AG20443 (cell line): ENCODE measurements at places on chromosomes 16 and 17.
A peak's percentile ranks its signal among the peaks of the same experiment; 100 is the strongest.

- no peak for DNase-seq
Measured at GRCh38 chr16:57653936-57654335, 14.2 kb upstream of the ADGRG3 start.

GRCh38 chr16:69143116-69143515, 10.7 kb downstream of the UTP4 start:
- no peak for DNase-seq

DNA sequence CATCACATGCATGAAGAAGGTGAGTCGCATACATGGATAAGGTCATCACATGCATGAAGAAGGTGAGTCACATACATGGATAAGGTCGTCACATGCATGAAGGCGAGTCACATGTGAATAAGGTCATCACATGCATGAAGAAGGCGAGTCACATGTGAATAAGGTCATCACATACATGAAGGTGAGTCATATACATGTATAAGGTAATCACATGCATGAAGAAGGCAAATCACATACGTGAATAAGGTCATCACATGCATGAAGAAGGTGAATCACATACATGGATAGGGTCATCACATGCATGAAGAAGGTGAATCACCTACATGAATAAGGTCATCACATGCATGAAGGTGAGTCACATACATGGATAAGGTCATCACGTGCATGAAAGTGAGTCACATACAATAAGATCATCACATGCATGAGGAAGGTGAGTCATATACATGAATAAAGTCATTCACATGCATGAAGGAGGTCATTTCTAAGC, 105.1 kb upstream of the SDK2 start:
- DNase-seq, result no peak

DNA sequence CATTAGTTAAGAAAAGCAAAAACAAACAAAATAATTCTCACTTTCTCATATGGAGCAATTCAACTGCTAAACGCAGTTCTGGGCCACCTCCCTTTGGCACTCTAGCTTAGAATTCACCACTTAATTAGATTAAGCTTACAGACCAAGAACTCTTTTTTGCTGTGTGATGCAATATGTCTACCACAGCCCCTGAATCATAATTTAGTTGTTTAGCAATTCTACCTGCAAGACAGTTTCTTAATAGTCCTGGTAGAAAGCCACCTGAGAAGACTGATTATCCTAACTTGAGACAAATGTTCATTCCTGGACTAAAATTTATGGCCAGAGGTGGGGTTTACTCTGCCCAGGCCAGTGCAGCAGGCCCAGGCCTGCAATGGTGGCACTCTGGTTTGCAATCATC, 205.9 kb downstream of the HS3ST3A1 start:
- peak; percentile 44 for DNase-seq

GRCh38 chr17:80219763-80220053, 425 bp downstream of the SGSH start:
- no peak for DNase-seq

DNA sequence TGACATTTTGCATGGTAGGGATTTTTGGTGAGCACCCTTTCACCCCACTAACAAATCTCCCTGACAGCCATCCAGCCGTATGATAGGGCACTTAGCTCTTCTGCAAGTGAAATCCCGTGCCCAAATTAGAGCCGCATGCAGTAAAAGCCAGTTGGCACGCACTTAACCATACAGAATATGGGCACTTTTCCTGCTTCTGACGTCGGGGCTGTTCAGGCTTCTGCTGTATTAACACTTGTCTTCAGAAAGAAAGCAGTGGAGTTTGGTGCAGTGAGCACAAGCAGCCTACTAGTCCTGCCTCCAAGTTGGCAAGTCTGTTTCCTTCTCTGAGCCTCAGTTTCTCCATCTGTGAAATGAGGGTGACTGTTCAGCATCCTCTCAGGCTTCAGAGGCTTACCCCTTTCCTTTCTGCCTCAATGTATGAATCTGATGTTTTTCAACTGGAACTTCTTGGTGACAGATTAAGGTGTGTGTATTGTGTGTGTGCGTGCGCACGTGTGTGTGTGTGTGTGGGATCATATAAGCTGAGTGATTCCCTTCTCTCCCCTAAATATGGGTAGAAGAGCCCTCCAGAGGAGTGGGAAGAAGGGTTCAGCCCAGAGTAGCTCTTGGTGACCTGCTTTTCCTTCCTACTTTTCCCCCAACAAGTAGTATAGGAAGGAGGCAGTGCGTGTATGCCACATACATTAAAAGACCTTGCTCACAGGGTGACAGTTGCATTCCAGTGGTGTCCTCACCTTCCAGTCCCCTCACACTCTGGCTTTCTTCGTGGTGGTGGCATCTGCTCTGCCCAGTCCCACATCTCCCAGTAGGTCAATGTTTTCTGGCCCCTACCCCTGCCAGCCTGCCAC, 19.0 kb downstream of the IGF2BP1 start:
- no peak for DNase-seq

- DNase-seq, result no peak
Measured at GRCh38 chr17:16273499-16273898, 56.5 kb downstream of the PIGL start.

- no peak for DNase-seq
Measured at GRCh38 chr17:29742210-29742513, 119.5 kb upstream of the CORO6 start.

DNA sequence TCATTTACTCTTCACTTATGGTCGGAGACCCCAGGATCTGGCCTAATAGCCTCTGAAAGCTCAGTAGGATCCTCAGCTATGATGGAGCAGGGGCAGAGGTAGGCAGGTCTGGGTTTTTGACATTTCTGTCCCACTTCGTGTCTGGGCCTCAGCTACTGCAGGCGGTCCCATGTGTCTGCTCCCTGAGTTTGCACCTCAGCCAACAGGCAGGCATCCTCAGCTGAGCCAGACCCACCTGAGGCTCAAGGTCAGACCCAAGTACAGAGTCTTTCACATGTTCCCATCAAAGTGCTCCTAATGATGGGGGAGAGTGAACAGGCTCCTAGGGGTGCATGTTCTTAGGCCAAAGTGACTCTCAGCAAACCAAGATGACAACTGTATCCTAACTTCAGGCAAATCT, 2.9 kb upstream of the RASL10B start:
- no peak for DNase-seq

GRCh38 chr17:79407385-79407784, 203.5 kb downstream of the RBFOX3 start:
- no peak for DNase-seq

GRCh38 chr17:57874434-57875289, 24.8 kb upstream of the MRPS23 start:
- peak; percentile 90 for DNase-seq

DNA sequence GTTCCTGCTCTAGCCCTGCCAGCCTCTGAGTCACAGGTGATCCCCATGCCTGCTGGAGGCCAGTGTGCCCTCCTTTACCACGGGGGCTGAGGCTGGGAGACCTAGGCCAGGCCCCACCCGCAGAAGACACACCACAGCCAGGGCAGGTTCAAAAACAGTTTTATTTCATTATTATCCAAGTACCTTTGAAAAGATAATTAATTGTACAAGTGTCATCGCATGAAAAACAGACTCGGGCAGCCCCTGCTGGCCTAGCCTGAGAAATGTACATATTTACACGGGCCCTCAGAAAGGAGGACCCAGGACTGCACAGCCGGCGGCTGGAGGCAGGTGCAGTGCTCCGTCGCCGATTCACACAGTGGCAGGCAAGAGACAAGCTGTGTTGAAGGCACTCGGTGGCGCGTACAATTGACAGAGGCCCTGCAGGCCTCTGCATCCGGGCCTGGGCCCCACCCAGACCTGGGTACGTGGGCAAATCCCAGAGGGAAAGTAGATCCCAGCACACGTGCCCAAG, 4.4 kb downstream of the PDIA2 start:
- DNase-seq, result no peak

DNA sequence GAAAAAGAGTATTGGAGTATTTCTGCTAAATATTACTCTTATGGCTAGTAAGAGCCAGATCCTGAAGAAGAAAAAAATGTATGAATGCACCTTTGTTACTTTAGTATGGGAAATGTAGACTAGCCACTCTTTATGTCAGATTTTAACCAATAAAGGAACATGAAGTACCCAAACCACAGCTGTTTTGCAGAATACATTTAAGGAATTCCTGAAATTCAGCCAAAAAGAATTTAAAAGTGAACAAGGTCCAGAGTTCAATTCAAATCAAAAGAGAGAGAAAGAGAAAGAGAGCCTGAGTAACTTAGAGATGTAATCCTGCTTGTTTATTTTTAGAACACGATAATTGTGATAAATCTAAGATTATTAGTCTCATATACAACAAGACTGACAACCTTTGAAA, 1.2 kb downstream of the KCNJ16 start:
- DNase-seq, result no peak

DNA sequence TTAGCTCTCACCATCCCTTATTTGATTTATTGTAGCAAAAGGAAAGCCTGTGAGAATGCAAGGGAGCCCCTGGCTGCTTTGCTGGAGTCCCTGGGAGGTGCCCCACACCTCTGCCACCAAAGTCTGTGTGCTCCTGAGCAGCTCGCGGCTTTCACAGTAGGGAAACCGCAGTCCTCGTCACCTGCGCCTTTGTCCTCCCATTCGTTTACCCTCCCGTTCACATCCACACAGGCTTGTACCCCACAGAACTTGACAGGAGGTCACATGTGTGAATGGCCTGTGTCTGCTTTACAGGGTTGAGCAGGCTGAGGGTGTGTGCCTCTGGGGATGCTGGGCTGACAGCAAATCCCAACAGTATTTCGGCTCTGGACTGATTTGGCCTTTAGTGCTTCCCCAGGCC, 152.5 kb downstream of the LGALS9B start:
- DNase-seq, result no peak

- peak; percentile 71 for DNase-seq
Measured at GRCh38 chr16:74309789-74310781, 13.5 kb downstream of the PSMD7 start.

GRCh38 chr17:40548982-40549685, 16.1 kb downstream of the CCR7 start:
- DNase-seq, result peak; percentile 59

DNA sequence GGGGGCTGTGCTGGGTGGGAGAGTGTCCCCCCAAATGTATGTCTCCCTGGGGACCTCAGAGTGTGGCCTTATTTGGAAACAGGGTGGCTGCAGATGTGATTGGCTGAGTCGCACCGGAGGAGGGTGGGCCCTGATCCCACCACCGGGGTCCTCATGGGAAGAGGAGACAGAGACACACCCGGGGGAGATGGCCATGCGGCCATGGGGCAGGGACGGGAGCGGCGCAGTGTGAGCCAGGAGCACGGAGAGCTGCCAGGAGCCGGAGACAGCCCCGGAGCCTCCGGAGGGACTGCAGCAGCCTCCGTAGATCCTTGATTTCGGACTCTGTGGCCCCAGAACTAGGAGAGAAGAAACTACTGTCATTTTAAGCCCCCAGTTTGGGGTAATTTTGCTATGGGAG, 1.6 kb upstream of the CIBAR2 start:
- no peak for DNase-seq

- no peak for DNase-seq
Measured at GRCh38 chr16:18931756-18932155, 5.5 kb upstream of the SMG1 start.

GRCh38 chr17:15381707-15382106, 40.3 kb upstream of the TEKT3 start:
- no peak for DNase-seq

GRCh38 chr17:14203388-14203787, 33.3 kb downstream of the CDRT15 start:
- no peak for DNase-seq

- DNase-seq, result no peak
Measured at GRCh38 chr17:58268774-58269556, 11.8 kb downstream of the MPO start.

- DNase-seq, result no peak
Measured at GRCh38 chr16:84699147-84699711, 571 bp upstream of the USP10 start.

GRCh38 chr17:13520899-13521572, 80.7 kb downstream of the HS3ST3A1 start:
- DNase-seq, result peak; percentile 78

DNA sequence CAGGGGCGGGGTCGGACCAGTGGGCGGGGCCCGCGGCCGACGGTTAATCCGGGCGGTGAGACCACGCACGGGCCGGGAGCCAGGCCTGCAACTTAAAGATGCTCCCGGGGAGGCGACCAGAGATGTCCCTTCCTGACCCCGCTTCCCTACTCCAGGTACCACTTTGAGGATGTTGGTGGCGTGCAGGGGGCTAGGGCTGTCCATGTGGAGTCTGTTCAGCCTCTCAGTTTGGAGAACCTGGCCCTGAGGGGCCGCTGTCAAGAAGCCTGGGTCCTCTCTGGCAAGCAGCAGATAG, 580 bp downstream of the RANGRF start:
- DNase-seq, result no peak

DNA sequence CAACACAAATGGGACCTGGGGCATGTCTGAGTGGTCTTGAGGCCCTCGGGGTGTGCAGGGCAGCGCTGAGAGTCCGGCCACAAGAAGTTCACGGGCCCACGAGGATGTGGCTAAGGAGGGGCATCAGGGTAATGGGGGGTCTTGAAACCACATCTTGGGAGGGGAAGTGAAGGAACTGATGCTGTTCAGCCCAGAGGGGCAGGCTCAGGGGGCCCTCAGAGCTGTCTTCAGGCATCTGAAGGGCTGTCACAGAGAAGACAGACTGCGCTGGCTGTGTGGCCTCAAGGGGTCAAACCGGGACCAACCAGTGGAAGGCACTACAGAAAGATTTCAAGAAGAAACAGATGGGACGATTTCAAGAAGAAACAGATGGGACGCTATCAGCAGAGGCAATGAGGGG, 45.1 kb downstream of the ZNF423 start:
- DNase-seq, result no peak

GRCh38 chr17:10013365-10014112, 108.5 kb upstream of the RCVRN start:
- peak; percentile 34 for DNase-seq

DNA sequence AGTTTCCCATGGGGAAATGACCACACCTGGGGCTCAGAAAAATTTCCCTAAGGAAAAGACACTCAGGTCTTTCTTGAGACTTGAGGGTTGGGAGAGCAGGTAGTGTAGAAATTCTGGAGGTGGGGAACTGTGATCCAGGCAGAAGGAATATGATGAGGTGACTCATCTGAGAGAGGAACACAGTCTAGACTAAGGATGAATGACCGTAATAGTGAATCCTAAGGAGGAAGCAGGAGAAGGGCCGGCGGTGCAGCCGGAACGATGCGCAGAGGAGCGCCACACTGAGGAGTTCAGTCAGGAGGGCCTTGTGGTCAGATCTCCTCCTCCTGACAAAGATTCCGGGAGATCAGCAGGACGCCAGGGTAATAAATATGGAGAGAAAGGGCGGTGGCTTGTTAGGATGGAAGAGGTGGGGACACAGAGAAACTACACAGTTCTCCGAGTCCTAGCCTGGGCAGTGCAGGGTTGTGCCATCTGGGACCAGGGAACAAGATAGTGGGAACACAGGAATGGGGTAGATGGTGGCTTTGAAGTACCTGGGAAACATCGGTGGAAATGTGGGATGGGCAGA, 135.6 kb downstream of the PARN start:
- no peak for DNase-seq

- no peak for DNase-seq
Measured at GRCh38 chr16:69201787-69202186, 14.8 kb downstream of the SNTB2 start.
